ENCODE measurements at places on chromosomes 3 and 15.

GRCh38 chr3:101588616-101589015 lies 14.6 kb downstream of the PCNP start:
- no peak for DNase-seq

GRCh38 chr3:54832876-54833275 lies 95.0 kb downstream of the LRTM1 start:
- no peak for DNase-seq

GRCh38 chr3:15781637-15782402 lies 16.0 kb downstream of the ANKRD28 start:
- DNase-seq, result no peak

GRCh38 chr3:184361932-184362667 lies 590 bp downstream of the POLR2H start:
- peak; percentile 38 for DNase-seq

DNA sequence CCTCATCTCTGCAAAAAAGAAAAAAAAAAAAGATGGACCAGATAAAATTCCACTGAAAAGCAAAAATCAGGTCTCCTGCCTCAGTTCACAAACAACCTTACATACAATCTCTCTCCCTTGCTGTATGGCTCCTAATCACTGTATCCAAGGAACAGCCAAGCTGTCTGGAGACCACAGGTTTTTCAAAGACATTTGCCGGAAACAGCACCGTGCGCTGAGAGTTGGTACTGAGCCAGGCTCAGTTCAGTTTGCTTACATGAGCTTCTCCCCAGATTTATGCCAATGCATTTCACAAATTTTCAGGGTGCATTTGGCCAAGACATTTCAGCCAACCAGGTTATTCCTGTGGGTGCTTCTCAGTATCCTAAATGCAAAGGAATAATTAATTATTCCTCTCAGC lies 4.1 kb downstream of the ACP3 start:
- no peak for DNase-seq

GRCh38 chr15:70608144-70608543 lies 155.2 kb downstream of the UACA start:
- no peak for DNase-seq

DNA sequence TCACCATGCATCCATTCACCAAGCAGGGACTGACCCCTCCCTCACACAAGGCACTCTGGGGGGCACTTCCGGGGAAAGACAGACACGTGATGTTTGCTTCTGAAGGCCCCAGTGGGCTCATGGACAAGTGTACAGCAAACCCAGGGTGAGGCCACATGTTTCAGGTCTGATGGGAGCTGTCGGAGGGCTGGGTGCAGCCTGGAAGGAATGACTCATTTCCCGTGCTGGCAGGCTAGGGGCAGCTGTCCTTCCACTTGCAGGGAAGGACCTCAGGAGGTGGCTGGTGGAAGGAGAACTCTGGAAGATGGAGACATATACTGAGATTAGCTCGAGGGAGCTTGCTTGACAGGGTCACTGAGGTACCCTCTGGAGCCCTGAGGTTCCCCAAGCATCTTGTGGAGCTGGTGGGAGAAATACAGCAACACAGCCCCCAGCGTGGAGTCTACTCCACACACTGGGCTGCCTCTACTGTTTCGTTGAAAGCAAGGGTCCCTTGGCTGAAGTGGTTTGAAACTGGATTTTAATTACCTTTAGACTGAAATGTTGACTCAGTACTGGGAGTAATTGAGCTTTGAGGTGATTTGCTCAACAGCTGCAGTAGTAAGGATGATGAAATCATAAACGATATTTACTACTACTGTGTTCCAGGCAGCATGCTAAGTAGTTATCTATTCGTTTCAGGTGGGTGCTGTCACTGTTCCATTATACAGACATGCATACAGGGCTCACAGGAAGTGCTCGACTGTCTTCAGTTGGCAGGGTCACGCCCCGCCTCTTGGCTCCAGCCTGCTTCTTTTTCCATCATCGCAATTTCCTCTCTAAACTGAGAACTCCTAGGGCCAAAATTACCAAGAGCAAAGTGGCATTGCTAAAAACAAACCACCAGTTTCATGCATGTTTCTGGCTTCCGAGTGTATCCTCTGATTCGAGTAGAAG lies 230.4 kb downstream of the ADAMTS17 start:
- no peak for DNase-seq

GRCh38 chr3:76869726-76870384 lies 170.0 kb upstream of the ROBO2 start:
- DNase-seq, result no peak

- no peak for DNase-seq
Measured at GRCh38 chr3:44914936-44915335, 40.5 kb downstream of the TGM4 start.

DNA sequence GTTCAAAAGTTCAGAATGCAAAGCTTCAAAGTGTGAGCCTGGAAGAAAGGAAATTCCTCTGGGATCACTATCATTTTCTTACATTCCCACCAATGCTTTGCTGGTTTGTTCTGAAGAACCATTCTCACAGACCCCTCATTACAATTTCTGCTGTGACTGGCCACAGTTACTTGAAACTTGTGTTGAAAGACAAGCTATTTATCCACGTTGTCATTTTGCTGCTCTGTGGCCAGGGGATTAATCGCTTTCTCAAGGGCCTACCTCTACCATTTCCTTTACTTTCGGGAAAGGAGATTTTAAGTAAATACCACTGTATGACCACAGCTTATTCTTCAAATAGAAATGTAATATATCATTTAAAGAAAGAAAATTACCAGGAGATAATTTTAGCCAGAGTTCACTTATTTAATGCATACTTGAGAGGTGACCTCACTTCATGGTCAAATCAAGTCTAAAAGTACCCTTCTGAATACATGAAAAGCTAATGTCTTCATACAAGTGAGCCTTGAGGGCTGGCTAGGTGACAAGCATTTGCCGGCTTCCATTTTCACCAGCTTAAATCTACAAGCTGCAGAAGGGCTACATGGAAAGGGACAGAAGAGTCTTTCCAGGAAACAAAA lies 69.8 kb upstream of the ROBO2 start:
- no peak for DNase-seq

DNA sequence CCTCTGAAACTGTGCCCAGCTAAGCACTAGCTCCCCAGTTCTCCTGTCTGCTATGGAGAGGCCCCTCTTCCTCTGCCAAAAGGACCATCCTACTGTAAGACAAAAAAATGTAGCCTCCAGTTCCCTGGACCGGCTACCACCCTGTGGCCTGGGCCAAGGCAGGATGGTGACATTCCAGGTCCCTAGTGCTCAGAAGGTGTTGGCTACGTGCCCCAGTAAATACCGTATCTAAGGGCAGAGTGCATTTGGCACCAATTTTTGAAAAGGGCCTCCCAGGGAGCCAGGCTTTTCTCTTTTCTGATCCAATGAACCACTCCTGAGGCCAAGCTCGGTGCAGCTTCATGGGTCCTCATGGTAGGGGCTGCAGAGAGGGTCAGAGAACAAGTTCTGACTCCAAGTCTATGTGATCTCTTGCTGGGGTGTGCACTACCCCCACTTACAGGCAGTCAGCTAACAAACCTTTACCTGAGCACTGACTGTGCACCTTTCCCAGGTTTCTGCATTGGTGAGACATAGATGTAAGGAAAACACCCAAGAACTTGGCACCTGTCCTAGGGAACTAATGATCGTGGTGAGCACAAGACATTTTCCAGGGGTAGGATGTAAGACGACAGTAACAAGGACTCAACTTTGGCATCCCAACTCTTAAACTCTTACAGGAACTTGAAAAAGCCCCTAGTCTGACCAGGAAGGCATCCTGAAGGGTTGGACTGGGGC lies 32.6 kb downstream of the TLE3 start:
- no peak for DNase-seq

DNA sequence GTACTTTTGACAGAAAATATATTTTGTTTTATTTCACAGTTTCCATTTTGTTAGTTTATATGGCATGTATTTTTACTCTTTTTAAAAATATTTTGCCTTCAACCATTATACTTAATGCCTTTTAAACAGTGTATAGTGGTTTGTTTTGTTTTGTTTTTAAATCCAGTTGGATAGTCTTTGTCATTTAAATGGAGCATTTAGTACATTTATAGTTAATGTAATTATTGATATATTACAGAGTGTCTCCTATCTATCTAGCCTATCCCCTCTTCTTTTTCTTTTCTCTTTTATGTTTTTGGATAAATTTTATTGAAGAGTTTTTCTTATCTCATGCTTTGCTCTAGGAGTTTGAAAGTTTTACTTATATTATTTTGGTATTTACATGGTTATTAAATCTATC lies 3.6 kb downstream of the SAMMSON start:
- no peak for DNase-seq

DNA sequence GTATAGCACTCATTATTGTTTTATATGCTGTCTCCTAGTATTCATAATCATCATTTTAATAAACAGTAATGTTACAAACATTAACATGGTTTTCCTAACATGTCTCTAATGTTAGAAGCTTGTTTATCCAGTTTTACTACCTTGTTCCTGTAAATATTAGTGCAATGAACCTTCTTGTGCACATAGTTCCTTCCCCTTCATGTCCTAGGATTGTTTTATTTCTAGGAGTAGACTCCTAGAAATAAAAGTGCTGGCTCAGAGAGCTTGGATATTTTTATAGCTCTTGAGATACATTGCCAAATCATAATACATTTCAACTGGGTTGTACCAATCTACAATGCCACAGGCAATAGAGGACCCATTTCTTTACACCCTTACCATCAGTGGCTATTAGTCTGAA lies 161.3 kb downstream of the SV2B start:
- DNase-seq, result no peak

- no peak for DNase-seq
Measured at GRCh38 chr15:40248006-40248783, 9.3 kb downstream of the PAK6 start.

GRCh38 chr3:67006460-67006859 lies 8.4 kb downstream of the KBTBD8 start:
- no peak for DNase-seq

- DNase-seq, result no peak
Measured at GRCh38 chr15:52076889-52077781, 35.4 kb downstream of the BCL2L10 start.

GRCh38 chr3:62832553-62832952 lies 42.7 kb downstream of the CADPS start:
- DNase-seq, result no peak

GRCh38 chr15:98758224-98758623 lies 109.9 kb downstream of the IGF1R start:
- DNase-seq, result no peak

GRCh38 chr15:37416103-37416502 lies 315.8 kb upstream of the MEIS2 start:
- DNase-seq, result no peak

DNA sequence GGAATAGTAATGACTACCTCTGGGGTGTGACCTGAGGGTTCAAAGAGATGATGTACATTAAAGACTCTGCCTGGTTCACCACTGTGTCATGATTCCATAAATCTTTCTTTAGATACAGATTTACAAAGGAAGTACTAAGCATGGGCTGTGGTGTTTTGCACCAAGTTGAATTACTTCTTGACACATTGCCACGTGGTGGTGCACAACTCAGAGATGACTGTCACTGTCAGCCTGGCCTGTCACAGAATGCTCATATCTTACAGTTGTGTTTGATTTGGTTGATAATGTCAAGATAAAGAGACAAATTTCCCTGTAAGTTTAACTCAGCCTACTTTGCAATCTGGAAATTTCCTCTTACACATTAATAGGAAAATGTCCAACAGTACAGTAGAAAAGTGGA lies 3.2 kb downstream of the CTDSPL start:
- no peak for DNase-seq

DNA sequence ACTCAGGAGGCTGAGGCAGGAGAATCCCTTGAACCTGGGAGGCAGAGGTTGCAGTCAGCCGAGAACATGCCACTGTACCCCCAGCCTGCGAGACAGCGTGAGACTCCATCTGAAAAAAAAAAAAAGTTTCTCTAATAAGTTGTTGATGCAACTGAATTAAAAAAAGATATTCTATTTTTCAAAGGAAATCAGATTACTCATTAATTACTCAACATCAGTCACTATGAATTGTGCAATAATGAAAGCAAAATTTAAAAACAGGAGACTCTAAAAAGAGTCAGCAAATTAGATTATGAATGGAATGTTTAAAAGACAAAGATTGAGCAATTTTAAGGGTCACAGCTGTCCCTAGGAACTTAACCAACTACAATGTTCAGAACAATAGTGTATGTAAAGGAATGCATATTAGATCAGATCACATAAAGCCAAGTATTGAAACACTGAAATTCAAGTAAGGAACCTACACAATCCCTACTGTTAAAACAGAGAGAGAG lies 60.2 kb upstream of the SLC4A7 start:
- DNase-seq, result no peak

DNA sequence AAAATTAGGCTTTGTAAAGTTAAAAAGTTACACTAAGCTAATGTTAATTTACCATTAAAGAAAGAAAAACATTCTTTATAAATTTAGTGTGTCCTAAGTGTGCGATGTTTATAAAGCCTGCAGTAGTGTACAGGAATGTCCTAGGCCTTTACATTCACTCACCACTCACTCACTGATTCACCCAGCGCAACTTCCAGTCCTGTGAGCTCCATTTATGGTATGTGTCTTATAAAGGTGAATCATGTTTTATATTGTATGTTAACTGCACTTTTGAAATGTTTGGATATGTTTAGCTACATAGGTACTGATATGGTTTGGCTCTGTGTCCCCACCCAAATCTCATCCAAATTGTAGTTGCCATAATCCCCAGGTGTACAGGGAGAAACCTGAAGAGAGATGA lies 549.7 kb upstream of the EPHA6 start:
- no peak for DNase-seq

DNA sequence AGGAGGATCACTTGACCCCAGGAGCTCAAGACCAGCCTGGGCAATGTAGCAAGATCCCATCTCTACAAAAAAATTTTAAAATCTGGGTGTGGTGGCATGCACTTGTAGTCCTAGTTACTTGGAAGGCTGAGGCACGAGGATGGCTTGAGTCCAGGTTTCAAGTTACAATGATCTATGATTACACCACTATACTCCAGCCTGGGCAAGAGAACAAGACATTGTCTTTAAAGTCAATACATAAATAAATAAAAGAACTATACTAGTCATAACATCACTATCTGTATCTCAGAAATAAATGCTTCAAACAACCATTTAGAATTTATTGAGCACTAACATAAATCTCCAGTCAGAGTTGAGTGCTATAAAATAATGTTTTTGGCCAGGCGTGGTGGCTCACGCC lies 8.5 kb upstream of the PHLDB2 start:
- no peak for DNase-seq

DNA sequence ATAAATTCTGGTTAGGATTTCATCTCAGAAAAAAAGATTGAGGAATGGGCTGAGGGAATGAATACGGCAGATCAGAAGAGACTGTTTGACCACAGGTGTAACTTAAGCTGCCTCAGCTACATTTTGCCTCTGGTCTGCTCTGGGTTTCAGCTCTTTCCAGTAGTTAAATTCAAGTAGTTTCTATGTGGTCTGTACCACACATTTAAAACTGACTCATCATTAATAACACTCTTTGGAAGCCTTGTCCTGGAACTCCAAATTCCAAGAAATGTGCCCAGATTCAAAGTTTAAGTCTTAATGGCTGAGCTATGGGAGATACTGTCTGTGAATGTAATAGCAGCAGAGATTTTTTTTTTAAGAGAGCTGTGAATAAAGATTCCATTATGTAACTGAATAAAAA lies 133.1 kb upstream of the IGSF10 start:
- DNase-seq, result no peak

Data from naive B cell (primary cell).